T-helper 1 cell (primary cell): ENCODE measurements at places on chromosomes 7 and 10.

DNA sequence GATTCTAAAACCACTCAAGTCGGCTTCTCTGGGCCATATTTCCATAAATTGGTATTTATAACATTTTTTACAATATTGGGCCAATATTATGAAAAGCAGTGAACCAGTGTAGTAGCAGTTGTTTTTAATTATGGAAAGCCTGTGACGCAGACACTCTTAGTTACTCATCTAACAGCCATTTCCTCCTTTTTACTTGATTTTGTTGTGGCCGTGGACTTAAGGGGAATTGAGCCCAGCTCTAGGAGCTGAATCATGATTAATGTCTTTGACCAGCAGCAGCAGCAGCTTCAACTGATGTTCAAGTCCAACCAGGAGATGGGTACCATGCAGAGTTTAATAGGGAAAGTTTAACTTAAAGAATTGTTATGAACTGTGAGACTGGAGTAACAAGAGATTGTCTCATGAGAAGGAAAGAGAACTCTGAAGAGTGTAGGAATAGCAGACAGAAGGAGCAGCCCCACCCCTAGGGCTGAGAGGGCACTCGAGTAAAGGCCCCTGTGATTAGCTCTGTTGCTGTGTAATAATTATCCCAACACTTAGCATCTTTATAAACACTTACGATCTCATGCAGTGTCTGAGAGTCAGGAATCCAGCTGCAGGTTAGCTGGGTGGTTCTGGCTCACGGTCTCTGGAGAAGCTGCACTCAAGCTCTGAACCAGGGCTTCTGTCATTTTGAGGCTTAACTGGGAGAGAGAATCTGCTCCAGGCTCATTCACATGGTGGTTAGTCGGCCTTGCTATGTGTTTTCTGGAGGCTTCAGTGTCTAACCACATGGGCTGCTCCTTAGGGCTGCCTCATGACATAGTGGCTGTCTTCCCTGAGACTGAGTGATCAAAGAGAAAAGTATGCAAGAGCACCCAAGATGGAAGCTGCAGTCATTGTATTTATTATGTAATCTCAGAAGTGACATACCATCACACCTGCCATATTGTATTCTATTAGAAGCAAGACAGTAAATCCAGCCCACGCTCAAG, 4.6 kb downstream of the LANCL2 start:
- DNase-seq: no peak

GRCh38 chr7:43790006-43790405, 31.5 kb downstream of the BLVRA start:
- DNase-seq: no peak

GRCh38 chr10:32970910-32971309, 12.9 kb upstream of the ITGB1 start:
- DNase-seq: no peak

GRCh38 chr10:122267849-122268737, 3.0 kb upstream of the BTBD16 start:
- DNase-seq: peak; percentile 21

- DNase-seq: no peak
Measured at GRCh38 chr7:114930829-114931655, 9.1 kb downstream of the MDFIC start.

DNA sequence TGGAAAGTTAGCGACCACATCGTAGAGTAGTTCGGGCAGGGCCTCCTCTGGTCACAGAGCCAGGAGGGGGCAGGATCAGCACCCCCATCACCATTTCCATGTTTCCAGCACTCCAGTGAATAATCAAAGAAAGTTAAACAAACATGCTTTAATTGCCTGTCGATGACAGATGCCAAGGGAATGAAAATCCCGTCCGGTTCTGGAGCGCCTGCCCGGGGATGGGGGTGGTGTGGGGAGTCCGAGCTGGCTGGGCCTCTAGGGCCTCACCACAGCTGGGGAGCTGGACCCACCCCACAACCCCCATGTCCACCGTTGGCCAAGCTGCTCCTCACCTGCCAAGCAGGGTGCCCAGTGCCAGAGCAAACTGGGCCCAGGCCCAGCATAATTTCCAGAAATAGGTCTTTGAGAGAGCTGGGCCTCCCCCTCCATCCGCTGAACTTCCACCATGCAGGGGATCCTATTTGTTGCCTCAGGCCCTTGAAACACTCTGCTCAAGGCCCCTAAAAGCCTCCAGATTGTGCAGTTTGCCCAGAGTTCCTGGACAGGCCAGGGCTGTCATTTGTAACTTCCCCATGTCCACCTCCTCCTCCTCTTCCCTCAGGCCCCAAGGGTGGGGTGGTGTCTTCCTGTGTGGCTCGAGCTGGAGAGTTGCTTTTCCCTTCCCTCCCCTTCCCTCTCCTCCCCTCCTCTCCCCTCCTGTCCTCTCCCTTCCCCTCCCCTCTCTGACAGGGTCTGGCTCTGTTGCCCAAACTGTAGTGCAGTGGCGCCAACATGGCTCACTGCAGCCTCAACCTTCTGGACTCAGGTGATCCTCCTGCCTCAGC, 101.0 kb downstream of the MYL10 start:
- no peak for DNase-seq

DNA sequence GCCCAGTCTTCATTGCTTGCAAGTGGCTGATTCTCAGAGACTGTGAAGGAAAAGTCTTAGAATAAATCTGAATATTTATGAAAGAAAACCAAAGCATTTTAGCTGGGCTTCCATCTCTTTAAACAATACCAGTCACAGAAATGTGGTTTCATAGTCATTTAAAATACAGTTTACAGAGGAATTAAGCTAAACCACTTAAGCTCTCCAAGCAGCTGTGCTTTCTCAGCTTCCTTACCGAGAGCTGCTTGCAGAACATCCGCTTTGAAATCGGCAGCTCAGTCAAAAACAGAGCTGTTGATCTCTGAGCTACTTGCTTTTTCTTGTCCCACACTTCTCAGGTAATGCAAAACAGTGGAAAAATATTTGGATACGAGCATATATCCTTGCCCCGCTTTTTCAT, 134.5 kb downstream of the DYNC1I1 start:
- DNase-seq: peak; percentile 1

DNA sequence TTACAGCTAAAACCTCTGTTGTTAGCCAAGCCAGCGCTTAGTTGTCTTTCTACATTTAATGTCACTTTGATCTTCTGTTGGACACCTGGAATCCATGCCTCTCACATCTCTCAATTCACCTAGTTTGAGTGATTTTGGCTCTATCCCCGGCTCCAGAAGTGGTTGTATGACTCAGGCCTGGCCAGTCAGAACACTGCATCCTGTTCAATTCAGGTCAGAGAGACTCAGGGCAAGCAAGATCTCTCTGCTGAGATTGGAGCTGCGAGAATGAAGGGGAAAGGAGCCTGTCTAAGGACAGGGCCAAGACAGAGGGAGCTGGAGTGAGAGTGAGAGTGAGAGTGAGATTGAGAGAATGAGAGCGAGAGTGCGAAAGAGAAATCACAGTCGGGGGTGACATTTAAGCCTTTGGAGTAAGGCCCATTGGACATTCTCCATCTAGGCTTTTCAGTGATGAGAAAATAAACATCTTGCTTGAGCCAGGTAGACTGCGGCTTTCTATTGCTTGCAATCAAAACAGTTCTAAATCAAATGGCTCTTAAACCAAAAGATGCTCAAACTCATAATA, 83.3 kb upstream of the DYNC1I1 start:
- DNase-seq: no peak

GRCh38 chr7:35430547-35431153, 176.8 kb upstream of the TBX20 start:
- DNase-seq: no peak

DNA sequence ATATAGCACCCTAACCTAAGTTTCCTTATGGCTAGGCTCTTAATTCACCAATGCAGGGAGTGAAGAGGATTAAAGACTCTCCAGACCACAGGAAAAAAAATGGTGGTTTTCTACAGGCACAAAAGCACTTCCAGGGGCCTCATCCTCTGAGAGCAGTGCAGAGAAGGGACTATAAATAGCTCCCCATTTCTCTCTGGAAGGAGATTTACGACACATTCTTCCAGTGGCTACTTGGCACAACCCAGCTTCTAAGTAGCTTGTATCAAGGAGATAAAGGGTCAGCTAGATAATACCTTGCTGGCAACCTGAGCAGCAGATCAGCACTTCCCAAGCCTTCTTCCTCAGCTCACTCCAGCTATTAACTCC, 73.5 kb downstream of the CRPPA start:
- DNase-seq: no peak

- no peak for DNase-seq
Measured at GRCh38 chr10:63467841-63468240, 2.1 kb upstream of the JMJD1C start.

DNA sequence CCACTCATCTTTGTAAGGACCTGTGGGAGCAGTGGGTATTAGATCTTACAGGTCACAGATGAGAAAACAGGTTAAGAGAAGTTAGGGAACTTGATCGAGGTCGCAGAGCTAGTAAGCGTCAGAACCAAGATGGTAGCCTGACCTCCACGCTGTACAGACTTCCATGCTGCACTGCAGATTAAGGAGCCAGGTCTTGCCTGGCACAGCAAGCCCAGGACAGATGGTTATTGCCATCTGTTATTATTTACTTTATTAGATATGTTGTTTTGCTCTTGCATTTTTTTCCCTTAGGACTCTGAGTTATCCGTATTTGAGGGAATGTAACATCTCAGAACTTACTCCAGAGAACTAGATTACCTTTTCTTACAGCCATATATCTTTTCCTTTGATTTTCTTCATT, 147.2 kb downstream of the NSUN6 start:
- no peak for DNase-seq

- DNase-seq: no peak
Measured at GRCh38 chr7:87850836-87851593, 25.1 kb downstream of the SLC25A40 start.

DNA sequence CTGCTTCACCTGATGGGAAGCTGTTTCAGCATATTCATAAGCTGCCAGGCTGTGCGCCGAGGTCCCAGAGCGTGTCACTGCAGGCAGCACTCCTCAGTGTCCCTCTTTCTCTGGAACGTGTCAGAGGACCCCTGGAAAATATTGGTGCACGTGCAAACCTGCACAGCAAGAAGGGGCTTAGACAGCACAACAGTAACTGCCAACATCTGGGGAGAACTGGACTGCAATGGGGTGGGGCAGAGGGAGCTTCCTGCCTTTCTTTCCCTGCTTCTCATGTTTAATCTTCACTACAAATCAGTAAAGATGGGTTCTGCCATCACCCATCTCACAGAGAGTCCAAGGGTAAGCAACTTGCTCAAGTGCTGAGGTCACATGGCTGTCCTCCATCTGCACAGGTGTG, 86.5 kb upstream of the GPR26 start:
- no peak for DNase-seq

- no peak for DNase-seq
Measured at GRCh38 chr10:82529062-82529461, 654.1 kb downstream of the NRG3 start.

DNA sequence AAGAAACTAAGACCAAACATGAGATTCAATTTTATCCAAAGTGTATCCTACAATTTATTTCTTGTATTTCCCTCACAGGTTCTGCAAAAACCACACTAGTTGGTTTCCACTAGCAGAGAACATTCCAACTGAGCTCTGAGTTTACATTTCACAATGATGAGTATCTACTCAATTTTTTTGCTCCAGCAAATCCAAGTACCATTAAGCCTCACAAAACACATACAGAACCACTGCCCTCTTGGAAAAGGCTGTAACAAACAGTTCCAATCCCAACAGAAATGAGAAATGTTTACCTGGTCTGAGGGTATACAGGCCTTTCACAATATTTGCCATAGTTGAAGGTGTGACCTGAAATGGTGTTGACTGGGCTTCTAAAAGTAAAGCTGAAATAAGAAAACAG, 59.9 kb downstream of the CACUL1 start:
- DNase-seq: no peak

DNA sequence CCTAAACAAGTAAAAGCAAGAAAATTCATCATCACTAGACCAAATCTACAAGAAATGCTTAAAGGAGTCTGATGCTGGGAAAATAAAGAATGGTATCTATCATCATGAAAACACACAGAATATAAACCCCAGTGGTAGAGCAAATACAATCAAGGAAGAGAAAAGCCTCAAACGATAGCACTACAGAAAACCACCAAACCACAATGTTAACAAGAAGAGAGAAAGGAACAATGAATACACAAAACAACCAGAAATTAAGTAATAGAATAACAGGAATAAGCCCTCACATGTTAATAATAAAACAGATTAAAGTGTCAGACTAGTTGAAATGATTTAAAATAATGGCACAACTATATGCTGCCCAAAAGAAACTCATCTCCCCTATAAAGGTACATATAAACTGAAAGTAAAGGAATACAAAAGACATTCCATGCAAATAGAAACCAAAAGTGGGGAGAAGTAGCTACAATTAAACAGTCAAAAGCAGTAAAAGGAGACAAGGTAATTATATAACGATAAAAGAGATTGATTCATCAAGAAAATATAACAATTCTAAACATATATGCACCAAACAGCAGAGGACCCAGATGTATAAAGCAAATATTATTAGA, 77.3 kb downstream of the JMJD1C start:
- no peak for DNase-seq

- no peak for DNase-seq
Measured at GRCh38 chr7:93245525-93246432, 13.6 kb downstream of the VPS50 start.

DNA sequence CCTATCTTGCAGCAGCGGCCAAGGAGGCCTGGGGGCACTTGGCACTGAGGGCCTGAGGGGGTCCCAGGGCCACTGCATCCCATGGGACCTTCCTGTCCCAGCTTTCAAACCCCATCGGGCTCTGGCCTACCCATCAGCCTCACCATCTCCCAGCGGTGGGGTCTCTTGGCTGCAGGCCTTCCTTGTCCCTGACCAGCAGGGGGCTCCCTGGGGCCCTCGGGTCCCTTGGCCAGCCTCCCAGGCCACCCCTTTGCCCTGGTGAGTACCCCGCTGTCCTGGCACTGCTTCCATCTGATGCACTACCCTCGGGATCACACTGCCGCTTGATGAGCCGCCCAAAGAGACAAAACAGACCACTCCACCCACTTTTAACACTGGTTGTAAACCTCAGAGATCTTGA, 43.5 kb downstream of the YKT6 start:
- DNase-seq: no peak

DNA sequence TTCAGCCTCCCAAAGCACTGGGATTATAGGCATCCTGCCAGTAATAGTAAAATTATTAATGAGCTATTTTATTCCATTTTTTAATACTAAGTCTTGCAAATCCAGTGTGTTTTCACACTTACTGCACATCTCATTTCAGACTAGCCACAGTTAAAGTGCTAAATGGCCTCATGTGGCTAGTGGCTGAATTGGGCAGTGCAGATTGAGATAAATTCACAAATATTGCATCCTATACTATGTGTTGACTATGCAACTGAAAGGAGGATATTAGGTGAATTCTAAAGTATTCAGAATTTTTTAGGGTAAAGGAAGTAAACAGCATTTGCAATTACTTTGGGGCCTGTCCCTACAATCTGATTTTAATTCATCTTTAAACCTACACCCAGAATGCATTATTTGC, 10.2 kb downstream of the APBB1IP start:
- DNase-seq: no peak

GRCh38 chr7:127803626-127804025, 151.6 kb downstream of the SND1 start:
- DNase-seq: no peak
